ENCODE measurements at places on chromosomes 5 and 9.
A peak's percentile ranks its signal among the peaks of the same experiment; 100 is the strongest.

- no peak for DNase-seq
Measured at GRCh38 chr9:112548836-112549595, 62.4 kb downstream of the KIAA1958 start.

DNA sequence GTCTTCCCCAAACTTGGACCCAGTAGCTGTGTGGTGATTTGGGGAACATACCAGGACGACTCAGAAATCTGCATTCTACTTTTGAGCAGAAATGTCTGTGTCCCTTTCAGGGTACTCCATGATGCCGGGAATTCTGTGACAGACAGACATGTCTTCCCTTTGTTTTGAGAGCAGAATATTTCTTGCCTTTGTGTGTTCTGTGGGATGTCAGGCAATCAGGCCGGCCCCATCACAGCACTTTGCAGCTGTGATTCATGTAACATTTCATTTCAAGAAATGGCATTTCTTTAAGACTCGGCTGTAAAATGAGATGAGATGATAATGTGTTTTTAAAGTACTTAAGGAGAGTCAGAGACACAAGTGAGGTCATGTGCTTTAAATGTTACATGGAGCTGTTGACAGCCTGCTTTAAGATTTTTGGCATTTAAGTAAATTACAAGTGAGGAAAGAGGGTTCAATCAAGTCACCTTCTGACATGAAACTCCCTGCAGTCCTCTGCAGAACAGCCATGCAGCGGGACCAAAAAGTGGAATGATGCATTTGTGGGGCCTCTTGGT is 98.7 kb downstream of the SLC28A3 start:
- no peak for DNase-seq

GRCh38 chr9:94081435-94081834 is 2.8 kb upstream of the PTPDC1 start:
- DNase-seq = no peak

GRCh38 chr5:173567548-173567947 is 48.9 kb downstream of the BOD1 start:
- DNase-seq = peak; percentile 50

- DNase-seq = no peak
Measured at GRCh38 chr5:66932457-66932856, 264.1 kb downstream of the CD180 start.

DNA sequence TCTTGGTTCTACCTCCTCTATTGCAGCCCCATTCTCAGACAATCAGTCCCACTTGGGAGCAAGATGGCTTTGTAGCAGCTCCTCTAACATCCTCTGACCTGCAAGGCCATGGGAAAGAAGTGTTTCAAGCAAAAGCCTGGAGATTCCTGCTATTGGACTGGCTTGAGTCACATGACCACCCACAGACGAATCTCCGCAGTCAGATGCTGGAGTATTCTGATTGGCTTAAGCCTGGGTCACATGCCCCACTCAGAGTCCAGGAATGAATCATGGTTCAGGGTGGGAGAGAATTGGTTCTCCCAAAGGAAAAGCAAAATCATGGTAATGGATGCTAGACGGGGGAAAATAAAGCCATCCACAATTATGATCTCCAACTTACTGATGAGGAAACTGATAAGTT is 22.6 kb upstream of the LMX1B start:
- no peak for DNase-seq

GRCh38 chr5:164809821-164810220 is 1304.4 kb downstream of the MAT2B start:
- no peak for DNase-seq

GRCh38 chr9:107952773-107953172 is 463.2 kb upstream of the KLF4 start:
- no peak for DNase-seq

GRCh38 chr9:78663369-78663768 is 366.4 kb downstream of the PSAT1 start:
- DNase-seq = no peak

DNA sequence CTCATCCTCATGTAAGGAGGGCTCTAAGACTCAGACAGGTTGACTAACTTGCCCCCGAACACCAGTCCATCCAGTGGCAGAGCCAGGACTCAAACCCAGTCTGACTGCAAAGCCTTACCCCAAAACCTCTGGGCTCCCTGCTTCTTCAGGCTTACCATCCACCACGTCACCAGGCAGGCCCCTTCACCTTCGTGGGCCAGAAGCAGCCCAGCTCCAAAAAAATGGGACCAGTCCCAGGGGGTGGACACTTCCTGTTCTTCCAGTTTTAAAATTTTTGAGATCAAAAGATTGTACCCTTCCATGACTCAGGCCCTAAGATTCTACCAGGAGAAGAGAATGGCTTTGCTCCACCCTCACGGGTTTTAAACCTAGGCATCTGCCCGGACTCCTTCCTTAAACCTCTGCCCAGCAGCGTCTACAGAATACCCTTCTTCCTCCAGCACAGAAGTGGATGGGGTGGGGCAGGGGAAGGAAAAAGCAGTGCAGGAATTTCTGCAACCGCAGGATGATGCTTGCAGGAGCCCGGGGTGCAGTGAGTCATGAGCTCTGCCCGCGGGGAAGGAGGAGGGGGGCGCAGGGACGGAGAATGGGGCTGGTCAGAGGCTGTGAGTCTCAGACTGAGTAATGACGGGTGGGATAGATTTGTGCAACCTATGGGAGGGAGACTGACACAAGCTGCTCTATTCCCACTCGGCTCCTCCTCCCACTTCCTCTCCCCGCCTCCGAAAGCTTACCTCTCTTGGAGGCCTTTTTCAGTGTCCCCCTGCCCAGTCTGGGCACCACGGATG is 50.4 kb upstream of the STXBP1 start:
- DNase-seq = no peak

- DNase-seq = no peak
Measured at GRCh38 chr5:107251151-107251550, 419.6 kb downstream of the EFNA5 start.

GRCh38 chr5:54874337-54875021 is 110.9 kb downstream of the ESM1 start:
- no peak for DNase-seq

- no peak for DNase-seq
Measured at GRCh38 chr9:109781086-109781485, 1.1 kb downstream of the PALM2AKAP2 start.

DNA sequence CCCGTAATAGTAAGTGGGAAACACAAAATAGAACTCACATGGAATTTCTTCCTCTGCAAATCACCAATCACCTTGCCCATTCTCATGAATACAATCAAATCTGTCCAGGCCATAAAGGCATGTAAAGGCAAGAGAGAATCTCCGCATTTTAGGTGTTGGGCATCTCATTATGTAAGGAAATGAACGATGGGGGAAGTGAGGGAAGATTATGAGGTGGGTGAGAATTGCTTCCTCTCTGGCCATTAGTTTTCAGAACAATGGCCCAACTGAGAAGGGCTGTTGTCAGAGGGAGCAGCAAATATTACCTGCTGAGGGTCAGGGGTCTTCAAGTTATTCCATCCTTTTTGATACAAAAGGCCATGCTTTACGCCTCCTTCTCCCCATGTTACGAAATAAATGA is 455.1 kb downstream of the ARHGEF28 start:
- DNase-seq = no peak

- DNase-seq = no peak
Measured at GRCh38 chr9:93225892-93226291, 42.0 kb downstream of the WNK2 start.

GRCh38 chr5:99156688-99157087 is 227.9 kb upstream of the CHD1 start:
- DNase-seq = no peak

DNA sequence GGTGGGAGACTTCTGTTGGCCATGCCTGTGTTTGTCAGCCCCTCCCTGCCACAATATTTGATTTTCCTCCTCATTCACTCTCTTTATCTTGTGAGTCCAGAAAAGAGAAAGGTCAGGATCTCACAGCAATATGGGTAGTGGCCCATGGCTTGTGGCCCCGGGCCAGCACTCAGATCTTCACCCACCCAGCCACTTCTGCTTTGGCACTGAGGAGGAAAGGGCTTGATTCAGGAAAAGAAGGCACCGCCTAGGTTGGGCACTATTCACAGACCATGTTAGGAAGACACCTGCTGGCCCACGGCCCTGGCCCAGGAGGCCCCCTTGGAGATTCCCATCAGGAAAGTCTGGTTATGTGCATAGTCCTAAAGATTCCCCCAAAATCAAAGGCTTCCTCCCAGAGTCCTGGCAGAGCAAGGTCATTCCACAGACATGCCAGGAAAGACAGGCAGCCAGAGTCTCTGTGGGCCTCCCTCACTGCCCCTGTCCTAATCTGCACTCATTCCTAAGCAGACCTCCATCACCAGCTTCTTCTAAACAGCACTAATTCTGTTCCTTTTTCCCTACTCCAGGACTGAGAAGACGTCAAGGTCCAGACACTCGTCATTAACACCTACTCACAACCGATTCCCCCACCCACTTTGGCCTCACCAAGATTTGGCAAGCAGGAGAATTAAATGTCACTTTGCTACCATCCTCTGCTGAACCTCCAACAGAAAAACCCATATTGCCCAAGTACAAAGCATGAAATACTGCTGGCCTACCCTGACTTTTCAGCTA is 179.3 kb downstream of the DEPDC1B start:
- no peak for DNase-seq

- DNase-seq = no peak
Measured at GRCh38 chr9:87812375-87813118, 70.1 kb upstream of the SPATA31E1 start.

- DNase-seq = no peak
Measured at GRCh38 chr9:86765746-86766430, 181.4 kb downstream of the GAS1 start.

DNA sequence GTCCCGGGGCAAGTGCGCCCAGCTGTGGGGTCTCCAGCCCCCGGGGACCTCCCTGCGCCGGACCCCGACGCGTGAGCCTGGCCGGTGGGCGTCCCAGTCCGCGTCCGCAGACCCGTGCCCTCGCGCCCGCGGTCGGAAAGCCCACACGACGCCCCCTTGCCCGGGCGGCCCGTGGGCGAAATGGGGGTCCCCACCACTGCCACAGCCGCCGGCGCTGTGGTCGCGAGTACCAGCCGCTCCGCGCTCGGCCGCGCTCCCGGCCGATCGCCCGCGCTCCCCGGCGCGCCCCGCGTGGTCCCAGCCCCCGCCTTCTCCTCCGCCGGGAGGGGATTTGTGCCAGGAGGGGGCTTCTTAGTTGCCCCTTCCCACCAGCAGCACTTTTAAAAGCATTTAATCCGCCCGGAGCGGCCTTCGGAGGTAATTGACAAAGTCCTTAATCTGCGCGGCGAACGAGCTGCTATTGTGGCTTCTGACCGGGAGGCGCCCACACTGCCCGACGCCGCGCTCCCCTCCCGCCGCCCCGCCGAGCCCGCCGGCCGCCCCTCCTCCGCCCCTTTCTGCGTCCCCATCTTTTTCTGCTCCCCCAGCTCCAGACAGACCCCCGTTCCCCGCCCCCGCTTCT is 469 bp upstream of the FIBCD1 start:
- no peak for DNase-seq

GRCh38 chr5:223791-224190 is 5.7 kb downstream of the SDHA start:
- no peak for DNase-seq

GRCh38 chr9:127686461-127687393 is 20.1 kb upstream of the CFAP157 start:
- DNase-seq = no peak

- no peak for DNase-seq
Measured at GRCh38 chr9:37309136-37309535, 113.4 kb upstream of the GRHPR start.

DNA sequence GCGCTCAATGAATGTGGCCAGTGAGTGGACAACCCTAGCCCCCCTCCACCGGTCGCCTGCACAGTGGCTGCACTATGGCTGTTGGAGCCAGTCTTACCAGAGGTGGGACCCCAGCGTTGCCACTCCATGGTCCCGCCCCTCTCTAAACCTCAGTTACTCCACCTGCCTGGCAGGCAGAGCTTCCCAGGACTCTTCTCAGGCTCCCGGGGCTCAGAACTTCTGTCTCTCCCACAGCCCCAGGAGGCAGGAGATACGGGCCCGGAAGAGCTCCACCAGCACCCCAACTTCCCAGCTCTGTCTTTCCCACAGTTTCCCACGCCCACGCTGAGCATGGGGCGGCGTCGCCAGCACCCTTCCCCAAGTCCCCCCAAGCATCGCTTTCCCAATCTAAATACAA is 975 bp downstream of the RASGEF1C start:
- DNase-seq = no peak

DNA sequence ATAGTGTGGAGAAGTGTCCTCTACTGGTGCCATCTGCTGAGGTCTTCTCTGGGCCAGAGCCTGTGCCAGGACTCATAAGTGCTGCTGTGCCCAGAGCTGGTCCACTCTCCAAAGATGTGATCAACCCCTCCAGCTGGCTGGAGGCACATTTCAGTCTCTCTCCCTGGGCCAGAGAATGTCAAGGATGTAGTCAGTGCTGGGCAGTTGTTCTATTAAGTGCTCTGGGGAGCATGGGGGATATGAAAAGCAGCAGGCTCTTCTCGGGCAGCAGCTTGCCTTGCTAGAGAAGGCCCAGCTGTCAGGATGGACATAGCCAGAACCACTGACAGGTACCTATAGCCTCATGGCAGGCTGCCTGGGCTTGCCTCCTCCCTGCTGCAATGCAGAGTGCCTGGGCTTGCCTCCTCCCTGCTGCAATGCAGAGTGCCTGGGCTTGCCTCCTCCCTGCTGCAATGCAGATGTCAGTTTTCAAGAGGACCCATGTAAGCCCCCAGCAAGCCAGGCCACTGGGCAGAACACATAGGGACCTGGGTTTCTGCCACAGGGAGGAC is 157.2 kb upstream of the PANK3 start:
- DNase-seq = no peak

GRCh38 chr5:172151661-172152210 is 36.3 kb downstream of the STK10 start:
- no peak for DNase-seq

GRCh38 chr5:139148306-139148705 is 49.9 kb downstream of the SIL1 start:
- DNase-seq = no peak

GRCh38 chr5:159878988-159879471 is 37.3 kb upstream of the ADRA1B start:
- peak; percentile 11 for DNase-seq

DNA sequence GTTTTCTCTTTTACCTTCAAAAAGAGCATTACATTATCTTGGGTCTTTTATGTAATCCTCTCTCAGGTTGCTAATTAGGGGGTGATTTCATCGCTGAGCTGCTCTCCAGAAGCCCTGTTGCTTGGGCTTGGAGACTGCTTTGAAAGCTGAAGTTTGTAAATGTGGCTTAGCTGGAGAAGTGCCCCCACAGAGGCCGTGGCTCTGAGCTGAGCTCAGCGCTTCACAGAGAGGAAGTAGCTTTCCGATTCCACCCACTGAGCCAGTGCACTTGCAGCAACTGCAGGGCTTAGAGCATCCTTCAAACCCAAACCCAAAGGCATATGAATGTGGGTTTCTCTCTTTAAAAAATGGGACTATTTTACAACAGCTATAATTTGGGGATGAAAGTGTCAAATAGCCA is 13.7 kb upstream of the NXNL2 start:
- no peak for DNase-seq

DNA sequence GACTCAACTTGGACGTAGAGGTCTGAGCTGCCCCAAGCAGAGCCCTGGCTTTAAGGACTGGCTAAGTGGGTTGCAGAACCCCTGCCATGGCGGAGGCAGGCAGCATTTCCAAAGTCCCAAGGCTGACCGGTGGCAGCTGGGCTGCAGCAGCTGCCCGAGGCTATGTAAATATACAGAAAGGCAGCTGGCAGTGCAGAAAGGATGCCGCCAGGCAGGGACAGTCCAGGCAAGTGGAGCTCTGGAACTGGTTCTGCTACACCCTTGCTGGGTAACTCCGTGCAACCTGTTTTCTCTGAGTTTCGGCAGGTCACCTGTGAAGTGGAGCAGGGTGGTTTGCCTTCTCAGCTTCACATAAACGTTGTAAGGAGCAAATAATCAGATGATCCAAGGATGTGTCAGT is 46.0 kb downstream of the SHB start:
- peak; percentile 19 for DNase-seq
